ENCODE measurements at places on chromosomes 1 and 21.

GRCh38 chr1:167890400-167890799 lies 23.5 kb downstream of the ADCY10 start:
- DNase-seq, result no peak

GRCh38 chr1:20528221-20528620 lies 20.3 kb upstream of the MUL1 start:
- DNase-seq, result no peak

GRCh38 chr1:159261721-159262494 lies 40.2 kb upstream of the FCER1A start:
- no peak for DNase-seq

DNA sequence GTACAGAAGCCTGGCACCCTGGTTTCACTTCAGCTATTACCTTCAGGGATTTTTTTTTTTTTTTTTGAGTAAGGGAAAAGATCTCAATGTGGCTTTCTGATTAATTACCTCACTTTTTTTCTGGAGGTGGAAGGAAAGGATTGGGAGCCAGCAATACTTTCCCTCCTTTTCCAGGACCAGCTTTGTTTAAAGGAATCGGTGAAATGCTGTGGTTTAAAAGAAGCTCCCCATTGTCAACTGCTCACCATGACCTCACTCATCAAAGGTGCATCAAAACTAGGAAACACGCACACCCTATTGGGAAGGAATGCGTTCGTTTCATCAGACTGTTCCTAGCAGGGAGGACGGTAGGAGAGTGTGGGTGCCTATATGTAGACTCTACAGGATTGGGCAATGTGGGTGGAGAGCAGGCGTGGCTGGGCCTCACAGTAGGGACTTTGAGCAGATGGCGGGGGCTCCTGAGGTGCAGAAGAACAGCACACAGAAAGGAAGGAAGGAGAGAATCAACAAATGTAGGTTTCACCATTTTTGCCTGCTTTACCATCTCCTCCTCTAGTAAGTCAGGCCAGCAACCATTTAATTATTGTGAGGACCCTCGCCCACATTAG lies 13.0 kb downstream of the PHGDH start:
- DNase-seq, result no peak

DNA sequence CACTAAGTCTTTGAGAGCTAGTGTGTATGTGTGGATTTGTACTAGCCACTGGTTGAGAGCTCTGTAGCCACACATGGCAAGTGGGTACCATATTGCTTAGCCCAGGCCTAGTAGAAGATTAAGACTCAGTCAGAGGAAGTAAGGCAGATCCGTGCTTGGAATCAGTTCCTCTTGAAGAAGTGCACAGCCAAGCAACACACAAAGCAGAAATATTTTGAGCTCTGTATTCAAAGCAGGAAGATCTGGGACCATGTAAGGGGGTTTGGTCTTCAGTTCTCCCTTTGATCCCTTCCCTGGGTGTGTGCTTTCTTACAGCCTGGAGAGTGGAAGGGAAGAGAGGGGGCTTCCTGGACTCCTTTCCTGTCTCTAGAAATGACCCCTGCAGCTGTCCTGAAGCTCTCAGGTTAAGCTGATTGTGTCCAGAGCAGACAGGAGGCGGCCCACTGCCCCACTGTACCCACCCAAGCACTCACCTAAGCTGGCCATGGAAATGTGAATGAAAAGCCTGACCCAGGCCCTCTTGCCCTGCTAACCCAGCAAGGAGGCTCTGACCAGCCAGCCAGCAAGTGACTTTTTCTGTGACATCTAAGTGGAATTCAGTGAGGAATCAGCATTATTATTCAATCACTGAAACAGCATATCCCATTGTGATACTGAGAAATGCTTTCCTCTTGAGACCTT lies 3.6 kb downstream of the ETS2 start:
- DNase-seq, result no peak

DNA sequence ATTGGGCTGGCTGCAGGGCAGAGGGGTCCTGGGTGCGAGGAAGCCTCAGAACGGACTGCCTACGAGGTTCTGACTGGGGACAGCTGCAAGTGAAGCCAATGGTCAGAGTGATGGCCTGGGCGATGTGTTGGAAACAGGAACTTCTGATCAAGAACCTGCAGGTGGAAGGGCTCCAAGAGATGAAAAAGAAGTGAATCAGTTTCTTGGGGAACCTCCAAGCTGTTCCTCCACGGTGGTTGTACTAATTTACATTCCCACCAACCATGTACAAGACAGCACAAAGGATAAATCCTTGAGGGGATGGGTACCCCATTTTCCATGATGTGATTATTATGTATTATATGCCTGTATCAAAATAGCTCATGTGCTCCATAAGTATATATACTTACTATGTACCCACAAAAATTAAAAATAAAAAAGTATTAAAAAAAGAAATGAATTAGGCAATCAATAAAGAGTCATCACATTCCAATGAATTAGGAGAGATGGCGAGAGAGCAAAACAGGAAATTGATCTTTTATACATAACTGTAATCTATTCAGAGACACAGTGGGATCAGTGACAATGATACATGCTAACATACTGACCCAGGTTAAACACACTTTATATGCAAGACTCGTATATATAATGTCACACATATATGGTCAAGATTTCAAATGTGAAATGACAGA lies 58.1 kb downstream of the PTPN14 start:
- DNase-seq, result no peak

DNA sequence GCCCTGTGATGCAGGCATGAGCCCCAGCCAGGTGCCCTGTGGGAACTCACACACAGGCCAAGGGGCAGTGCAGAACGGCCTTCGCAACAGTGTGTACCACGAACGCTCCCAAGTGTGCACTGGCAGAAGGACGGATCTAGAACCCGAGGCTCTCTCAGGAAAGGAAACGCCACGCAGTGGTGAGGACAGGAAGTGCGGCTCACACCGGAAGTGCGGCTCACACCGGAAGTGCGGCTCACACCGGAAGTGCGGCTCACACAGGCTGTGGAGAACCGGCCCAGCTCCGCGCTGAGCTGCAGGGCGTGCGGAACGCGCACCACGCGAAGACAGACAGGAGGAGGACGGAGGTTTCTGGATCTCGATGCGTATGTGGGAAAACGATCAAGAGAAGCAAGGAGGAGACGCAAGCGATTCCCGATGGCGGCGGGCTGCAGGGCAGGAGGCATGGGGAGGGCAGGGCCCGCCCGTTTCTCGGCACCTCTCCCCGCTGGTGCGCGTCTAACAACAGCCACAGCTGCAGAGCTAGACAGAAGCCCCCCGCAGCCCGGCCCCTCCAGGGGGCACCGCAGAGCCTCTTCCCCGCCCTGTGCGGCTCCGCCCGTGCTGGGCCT lies 35.9 kb upstream of the TMEM52 start:
- DNase-seq, result no peak

GRCh38 chr1:17437580-17438317 lies 1.7 kb downstream of the RCC2 start:
- no peak for DNase-seq

DNA sequence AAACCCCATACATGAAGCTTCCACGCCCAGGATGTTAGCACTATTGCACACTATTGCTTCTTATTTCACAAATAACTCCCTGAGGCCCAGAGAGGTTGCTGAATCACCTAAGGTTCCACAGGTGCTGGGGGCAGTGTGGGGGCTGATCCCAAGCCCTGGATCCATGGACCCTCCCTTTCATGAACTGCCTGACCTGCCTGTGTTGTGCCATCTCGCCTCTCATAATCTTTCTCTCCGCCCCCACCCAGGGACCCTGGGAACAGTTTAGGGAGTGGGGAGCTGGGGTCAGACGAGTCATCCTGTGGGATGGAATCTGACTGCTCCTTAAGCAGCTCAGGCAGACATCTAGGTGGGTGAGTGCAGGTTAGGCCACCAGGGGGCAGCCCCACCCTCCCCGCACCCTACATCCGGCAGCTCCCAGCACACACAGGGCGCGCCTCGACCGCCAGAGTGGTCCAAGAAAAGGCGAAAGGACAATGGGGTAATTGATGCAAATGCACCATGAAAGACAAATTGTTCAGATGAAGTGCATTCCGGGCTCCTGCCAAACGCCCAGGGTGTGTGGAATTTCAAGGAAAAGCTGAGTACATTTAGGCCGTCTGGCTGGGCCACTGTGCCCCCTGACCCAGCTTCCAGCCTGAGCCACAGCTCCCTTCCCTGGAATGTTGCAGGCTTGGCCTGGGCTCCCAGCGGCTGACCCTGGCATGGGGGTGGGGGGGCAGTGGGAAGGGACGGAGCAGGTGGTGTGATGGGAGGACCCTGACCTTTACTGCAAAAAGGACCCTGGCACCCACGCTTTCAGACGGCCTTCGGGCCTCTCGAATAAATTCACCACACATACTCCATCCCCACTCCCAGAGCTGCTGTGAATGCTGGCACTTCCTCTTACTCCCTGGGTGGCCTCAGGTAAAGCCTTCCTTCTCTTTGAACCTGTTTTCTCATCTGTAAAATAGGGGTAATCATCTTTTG lies 20.8 kb downstream of the PHLDA3 start:
- DNase-seq, result no peak

GRCh38 chr1:160342526-160342925 lies 524 bp downstream of the COPA start:
- DNase-seq, result no peak

DNA sequence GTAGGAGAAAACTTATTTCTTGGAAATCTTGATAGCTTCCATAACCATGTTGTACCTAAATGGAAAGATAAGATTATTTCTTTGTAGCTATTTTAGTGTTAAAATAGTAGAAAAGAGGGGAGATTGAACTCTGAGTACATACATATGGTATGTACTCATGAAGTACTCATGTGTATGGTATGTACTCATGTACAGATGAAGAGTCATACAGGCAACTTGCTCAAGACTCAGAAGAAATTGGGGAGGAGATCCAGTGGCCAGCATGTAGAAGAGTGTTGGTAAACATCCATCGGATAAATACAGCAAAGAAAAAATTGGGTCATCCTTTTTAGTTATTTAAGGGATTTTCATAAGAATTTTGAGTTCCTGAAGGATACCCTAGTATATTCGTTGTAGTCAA lies 29.0 kb downstream of the MDM4 start:
- DNase-seq, result no peak

DNA sequence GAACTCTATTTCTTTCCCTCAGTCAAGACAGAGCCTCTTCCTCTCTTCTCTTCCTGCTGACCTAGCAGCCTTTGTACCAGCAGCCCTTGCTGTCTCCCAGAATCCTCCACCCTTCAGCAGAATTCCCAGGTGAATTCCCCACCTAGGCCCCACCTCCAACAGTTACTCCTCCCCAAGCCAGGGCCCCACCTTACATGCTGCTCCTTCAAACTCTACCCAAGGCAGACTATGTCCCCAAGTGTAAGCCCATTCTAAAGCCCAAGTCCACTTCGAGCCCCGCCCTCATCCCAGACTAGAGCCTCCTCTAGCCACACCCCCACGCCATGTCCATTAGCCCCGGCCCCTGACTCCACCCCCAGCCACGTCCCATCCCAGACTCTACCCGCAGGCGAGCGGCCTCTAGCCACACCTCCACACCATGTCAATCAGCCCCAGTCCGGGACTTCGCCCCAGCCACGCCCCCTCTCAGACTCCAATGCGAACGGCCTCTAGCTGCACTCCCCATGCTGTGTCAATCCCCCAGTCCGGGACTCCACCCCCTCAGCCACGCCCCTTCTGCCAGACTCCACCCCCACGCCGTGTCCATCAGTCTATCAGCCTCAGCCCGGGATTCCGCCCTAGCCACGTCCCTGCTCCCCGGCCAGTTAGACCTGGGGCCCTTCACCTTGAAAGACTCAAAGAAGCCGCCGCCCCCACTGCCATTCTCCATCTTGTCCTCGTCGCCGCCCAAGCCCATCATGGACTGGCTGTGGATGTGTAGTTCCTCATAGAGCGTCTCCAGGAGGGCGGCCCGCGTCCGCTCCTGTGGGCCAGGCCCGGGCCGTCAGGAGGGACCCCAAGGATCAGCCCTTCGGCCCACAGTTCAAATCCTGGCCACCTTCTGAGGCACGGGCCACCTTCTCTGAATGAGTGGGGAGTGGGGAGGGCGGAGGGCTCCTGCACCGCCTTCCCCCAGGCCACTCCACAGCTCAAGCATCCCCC lies 61.3 kb downstream of the RAP1GAP start:
- peak; percentile 18 for DNase-seq

DNA sequence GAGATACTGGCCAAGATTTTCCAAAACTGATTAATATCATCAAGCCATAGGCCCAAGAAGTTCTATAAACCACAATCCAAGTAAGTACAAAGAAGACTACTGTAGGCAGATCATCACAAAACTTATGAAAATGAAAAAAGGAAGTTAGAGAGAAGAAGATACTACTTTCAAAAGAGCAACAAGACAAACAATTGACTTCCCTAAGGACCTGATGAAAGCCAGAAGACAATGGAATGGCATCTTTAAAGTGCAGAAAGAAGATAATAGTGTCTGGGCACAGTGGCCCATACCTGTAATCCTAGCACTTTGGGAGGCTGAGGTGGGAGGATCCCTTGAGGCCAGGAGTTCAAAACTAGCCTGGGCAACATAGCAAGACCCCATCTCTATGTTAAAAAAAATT lies 243.1 kb downstream of the PRDM2 start:
- no peak for DNase-seq

GRCh38 chr1:151613282-151613780 lies 1.5 kb downstream of the SNX27 start:
- DNase-seq, result no peak

- DNase-seq, result peak; percentile 33
These were observed 150.0 kb upstream of the KCTD3 start for GRCh38 chr1:215417122-215417521.

DNA sequence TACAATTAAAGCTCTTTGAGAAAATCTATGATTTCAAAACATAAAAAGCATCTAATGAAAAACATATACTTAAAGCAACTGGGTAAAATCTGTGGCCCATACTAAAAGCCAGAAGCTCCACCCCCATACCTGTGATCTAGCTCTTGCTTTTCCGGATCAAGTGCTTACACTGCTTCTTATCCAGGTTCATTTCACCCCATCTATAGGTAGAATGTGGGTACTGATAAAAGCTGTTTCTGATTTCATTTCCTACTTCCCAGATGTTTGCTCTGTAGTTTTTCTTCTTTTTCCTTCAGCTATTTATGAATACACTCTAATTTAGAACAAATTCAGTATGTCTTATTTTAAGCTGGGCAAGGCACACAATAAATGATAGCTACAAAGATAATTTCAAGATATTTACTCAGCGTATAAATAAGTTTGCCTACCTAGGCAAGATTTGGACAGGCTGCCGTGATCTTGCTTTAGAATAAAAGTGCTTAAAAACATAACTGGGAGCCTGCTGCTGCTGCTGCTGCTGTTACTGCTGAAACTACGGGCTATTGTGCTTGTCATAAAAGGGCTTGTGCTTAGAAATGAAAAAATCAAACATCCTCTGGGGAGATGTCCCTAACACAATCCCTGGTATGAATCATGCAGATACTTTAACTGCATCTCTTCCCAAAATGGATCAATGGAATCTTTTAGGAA lies 2.1 kb downstream of the SIPA1L2 start:
- DNase-seq, result no peak

DNA sequence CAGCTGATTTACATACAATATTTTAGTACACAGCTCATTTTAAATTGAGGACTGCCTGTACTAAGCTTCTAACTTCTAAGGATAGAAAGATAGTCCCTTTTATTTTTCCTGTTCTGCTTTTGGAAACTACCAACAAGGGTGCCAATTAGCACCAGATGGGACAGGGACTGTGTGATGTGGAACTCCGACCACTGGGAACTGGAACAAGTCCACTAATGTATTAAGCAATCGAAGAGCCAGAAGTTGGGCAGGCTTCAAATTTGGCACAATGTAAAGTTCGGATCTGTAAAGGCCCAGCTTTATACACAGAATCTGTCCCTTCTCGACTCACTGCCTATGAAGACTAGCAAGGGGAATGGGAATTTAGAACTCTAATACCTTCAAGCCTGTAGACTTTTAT lies 149.3 kb downstream of the ZC3H11B start:
- DNase-seq, result no peak

All from fibroblast of skin of left biceps (primary cell).